AG04450 (cell line): ENCODE measurements at places on chromosomes 3 and 15. TPM values are rescaled to one million over a fixed set of nuclear protein-coding genes. Genes with fewer than 3 reads are reported as not detected.

DNA sequence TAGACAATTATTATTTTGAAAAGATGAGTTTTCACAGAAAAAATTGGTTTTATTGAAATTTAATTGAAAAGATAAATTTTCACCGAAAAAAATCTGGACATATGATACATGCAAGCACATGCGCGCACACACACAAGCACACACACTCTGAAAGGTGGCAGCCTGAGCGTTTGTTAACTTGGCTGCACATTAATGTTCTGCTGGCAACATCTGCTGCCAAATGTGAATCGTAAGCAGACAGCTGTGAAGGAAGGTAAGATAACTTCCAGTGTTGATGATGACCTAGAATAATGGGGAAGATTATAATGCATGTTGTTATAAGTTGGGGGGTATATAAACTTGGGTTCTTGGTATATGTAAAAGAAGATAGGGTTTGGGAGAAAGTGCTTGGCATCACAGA, 18.4 kb upstream of the CMTM7 start:
- DNase-seq, result no peak

DNA sequence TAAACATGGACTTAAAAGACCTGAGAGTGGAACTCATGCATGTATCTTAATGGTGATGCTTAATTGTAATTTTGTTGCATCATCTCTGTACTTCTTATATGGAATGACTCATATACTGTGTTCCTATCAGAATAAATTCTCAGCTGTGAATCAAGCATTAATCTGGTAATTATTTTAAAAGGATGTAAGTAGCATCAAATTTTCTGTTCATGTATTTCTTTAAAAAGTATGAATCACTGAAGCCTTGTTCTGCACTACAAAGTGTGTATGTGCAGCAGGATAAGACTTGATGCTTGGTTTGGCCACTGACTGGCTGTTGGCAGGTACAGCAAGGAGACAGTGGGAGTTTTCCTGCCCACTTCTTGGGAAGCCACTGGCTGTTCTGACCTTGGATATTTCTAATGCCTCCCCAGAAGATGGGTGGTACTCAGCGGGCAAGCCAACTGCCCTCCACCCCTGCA, 123.9 kb downstream of the ANO10 start:
- no peak for DNase-seq

DNA sequence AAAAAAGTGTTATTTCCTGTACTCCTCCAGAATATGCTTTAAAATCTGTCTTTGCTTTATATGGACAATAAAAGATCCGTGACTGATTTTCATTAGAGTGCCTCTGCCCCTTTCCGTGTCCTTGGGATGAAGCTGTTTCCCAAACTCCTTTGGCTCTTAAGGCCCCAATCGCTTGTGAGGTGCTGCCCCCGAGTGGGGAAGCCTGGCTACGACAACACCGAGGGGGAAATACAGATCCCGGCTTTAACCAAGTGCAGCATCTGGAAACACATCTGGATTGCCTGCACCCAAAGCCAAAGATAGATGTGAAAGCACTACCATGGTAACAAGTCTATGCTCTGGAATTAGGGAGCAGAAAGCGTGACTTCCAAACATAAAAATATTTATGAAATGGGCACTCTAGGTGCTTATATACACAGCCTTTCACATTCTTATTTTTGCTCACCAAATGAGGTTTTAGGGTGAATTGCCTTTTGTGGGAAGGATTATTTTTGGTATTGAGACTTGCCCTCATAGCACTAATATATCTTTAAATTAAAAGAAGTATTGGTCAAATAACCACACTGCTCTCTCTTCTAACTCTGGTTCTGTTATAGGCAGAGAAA, 40.6 kb upstream of the ADCY5 start:
- peak; percentile 26 for DNase-seq

- DNase-seq, result no peak
These were observed 4.6 kb downstream of the CAPN3 start for GRCh38 chr15:42363942-42364341.

DNA sequence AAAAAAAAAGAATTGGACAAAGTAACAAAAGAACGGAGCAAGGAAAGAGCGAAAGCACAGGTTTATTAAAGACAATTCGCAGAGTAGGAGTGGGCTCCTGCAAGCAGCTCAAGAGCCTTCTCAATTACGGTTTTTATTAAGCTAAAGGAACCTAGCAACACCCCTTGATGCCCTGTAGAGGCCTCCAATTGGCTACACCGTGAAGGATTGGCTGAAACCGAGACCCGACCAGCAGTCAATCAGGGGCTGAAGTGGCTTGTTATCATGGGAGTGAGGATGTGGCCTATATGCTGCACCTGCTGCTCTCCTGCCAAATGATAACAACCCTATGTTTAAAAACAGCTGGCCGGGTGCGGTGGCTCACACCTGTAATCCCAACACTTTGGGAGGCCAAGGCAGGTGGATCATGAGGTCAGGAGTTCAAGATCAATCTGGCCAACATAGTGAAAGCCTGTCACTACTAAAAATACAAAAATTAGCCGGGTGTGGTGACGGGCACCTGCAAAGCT, 20.4 kb upstream of the AP3B2 start:
- no peak for DNase-seq

DNA sequence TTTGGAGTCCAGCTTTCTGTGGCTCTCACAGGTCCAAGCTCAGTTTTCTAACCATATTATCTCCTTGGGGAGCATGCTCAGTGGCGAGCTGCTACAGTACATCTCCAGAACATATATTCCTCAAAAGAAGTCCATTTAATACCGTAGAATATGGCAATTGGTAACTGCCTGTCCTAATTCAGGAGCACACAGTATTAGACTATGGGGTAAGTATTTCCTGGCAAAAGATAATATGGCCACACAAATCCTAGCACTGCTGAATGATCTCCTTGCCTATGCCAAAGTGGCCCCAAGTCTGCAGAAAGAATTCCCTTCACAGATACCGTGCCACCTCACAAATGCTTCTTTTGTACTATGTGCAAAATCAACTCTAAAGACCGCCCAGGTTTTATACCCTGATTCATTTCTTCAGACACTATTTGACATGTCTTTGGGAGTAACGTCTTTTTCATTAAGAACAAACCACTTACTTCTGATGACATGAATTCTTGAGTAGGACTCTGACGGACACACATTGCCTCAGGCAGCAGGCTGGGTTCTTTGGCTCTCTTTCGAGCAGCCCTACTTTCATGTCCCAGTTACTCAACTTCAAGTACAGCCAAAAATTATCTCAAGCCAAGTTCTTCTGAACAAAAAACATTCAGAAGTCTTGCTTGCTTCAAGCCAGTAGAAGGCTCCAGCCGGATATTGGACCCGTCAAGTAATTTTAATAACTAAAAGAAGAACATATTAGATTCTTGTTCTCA, 368.3 kb upstream of the DCBLD2 start:
- no peak for DNase-seq

DNA sequence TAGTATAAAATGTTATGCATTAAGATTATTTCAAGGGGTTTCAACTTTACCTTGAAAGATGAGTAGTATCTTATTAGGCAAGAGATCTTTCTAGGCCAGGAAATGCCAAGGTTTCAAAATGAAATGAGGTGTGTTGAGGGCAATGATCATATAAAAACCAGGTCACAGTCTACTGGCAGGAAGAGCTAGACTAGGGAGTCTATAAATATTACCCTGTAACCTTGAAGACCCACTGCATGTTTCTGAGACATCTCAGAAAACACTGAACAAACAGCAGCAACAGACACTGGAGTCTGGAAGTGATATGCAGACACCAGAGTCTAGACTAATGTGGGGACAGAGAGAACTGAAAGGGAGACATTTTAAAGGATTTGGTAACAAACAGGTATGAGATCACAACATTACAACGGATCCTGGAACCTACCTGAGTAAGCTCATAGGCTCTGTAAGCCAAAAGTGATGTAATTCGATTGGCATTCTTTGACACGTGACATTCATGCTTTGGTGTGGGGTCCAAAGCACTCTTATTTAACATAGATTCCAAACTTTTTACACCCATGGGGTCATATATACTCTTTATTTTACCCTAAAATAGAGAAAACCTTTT, 15.0 kb downstream of the TASOR start:
- DNase-seq, result no peak

GRCh38 chr3:107630779-107631178, 108.0 kb downstream of the BBX start:
- no peak for DNase-seq

The CISH gene
- polyA plus RNA-seq, result 2.4 and 4.1 TPM in 2 replicates

The TMEM40 gene
- 0.41 and 0.47 TPM in 2 replicates for polyA plus RNA-seq

The WWTR1 gene
- polyA plus RNA-seq, result 161 and 164 TPM in 2 replicates

The GRAMD1C gene
- 3.0 and 4.2 TPM in 2 replicates for polyA plus RNA-seq
